ENCODE measurements at places on chromosomes 5 and 9.

DNA sequence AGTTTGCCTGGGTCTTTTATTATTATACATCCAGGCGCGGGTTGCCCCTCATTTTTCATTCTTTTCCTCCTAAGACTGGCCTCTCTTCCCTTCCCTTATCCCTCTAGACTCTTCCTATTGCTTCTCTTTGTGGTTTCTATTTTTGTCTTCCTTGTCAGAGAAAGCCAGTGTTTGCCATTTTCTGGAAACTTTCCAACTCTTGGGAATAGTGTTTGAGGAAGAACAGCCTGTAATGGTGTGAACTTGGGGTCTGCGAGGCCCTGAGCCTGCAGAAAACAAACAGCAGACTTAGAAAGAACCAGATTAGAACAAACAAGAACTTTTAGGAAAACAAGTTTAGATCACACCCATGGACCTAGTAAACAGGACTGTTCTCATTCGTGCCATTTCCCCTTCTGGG, 15.5 kb downstream of the PRKACG start:
- DNase-seq: no peak

DNA sequence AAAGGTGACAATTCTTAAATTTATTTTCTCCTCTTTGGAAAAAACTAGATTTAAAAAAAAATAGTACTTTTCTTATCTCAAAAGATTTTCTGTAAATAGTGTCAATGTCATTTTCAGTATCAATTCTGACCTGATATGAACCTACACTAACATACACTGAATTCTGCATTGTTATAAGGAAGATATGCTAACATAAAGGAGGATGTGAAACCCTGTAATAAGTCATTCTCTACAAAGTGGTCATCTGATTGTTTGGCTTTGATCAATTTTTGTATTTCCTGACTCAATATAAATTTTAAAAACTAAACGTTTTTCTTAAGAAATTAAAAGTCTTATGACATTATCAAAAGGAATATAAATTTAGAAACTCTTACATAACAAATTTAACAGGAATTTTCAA, 233.6 kb upstream of the EDIL3 start:
- DNase-seq: no peak

DNA sequence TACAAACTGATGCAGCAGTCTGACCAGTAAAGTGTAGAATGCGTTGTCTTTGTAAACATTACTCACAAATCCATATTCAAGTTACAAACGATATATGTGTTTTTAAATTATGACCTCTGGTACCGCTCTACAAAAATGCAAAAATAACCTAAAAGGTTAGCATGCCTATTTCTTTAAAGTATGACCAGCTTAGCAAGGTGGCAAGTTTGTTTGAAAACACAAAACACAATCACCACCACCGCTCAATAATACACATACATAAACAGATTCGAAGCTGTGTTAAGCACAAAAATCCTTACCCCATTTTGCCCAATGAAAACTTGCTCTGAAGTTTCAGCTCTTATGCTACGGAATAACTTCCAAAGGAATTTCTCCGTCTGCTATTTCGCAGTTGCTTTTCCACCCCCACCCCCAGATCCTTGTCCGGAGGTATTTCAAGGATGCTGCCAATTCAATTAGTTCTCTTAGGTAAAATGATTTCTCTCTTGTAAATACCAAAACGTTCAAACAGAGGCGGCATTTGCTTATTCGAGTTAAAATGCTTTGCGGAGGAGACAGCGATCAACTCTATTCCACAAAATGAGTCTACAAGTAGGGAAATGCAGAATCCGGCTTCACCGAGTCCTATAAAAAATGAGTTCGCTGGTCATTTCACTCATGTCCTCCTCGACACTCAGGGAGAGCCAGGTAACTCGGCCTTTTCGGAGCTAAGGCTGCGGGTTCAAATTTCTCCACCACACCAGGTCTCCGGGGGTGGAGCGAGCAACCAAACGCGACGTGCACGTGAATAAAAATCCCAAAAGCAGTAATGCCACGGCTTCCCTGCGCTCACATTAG, 1.2 kb downstream of the HOMER1 start:
- no peak for DNase-seq

DNA sequence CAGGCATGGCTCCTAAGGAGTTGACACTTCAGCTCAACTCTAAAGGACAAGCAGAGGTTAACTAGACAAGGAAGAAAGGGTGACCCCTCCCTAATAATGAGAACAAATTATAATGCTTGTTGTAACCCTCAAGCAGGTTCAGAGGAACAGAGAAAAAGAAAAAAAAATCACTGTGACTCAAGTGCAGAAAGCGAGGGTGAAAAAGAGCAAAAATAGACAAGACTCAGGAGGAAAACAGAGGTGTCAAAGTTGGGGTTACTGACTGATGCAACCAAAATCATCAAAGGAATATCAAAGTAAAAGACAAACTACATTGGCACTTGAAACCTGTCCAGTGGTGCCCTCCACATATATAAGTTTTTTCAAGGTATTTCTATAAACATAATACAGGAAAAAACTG, 28.4 kb downstream of the FBXW11 start:
- DNase-seq: no peak
